ENCODE measurements at places on chromosomes 2 and 18. TPM values are rescaled to one million over a fixed set of nuclear protein-coding genes. Genes with fewer than 3 reads are reported as not detected.

DNA sequence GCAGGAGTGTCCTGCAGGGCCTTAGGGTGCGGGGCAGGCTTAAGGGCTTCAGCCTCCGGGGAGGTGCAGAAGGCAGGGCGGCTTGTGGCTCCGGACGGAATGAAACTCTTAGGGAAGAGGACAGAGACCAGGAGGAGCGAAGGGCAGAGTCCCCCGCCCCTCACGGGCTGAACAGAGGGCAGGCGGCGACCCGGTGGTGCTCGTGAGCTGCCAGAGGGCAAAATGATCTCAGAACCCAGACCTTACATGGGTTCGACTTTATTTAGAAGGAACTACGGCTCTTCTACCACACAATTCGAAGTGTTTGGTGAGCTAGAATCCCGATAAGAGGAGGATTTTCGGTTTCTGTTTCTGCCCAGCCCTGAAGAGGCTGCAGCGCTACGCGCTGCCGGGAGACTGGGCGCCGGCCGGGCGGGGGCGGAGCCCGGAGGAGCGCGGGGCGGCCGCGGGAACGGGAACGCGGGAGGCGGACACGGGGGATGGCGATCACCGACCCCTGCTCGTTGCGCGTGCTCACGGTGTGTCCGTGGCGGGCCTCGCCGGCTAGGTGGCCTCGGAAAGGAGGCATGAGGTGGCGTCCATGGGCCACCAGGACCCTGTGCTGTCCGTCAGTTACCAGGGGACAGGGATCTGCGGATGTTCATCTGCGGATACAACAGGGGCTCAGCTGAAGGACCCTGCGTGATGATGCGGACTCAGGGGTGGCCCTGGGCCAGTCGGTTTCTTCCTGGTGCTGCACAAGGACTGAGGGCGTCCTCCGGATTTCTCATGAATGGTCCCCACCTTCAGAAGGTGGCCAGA lies 4.2 kb upstream of the SP100 start:
- peak overlapping the region; percentile 91 for H3K27ac ChIP-seq
- H3K36me3 ChIP-seq: no peaks in the 10 kb centered on the region
- no peaks in the 10 kb centered on the region for H3K27me3 ChIP-seq
- peaks cover 47% of the 10 kb centered on the region for H3K4me1 ChIP-seq
- H3K4me3 ChIP-seq: peak overlapping the region; percentile 64
- peak; percentile 92 for DNase-seq

DNA sequence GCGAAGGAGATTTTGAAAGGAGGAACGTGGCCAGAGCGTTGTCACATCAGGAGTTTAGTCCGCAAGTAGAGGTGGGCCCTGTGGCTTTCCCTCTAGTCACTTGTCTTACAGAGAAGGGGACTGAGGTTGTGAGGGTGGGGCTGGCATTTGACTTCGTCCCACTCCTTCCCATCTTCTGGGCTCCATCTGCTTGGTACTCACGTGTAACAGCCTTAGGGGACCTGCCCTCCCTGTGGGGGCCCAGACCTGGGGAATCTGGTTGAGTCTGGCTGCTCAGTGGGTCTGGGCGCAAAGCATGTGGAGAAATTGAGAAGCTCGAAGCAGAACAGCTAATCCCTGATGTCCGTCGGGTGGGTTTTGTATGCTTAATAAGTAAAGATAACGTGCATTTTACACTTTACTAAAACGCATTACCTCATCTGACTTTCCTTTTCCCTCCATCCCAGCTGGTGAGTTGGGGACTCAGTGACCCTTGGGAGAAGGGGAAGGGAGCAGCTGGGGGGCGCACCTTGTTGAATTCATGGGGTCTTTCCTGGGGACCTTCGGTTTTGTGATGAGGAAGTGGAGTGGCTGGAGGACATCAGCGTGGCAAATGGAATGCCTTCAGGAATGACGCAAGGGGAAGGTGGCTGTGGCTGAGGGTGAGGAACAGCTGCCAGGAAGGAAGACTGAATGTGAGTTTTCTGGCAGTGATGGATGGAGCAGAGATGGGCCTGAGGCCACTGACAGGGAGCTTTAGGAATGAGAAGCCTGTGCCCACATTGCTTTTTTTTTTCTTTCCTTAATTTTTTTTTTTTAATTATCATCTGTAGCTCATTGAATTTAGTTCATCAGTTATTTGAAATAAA lies 44.8 kb downstream of the ASAP2 start:
- peak; percentile 91 for DNase-seq
- H3K4me1 ChIP-seq: peaks cover 67% of the 10 kb centered on the region
- H3K36me3 ChIP-seq: no peaks in the 10 kb centered on the region
- no peak overlapping the region for H3K4me3 ChIP-seq
- H3K27ac ChIP-seq: peak overlapping the region; percentile 31

GRCh38 chr18:50061876-50062517 lies 132.9 kb downstream of the MYO5B start:
- H3K36me3 ChIP-seq: no peaks in the 10 kb centered on the region
- peaks cover 8% of the 10 kb centered on the region for H3K4me1 ChIP-seq
- no peak for DNase-seq
- no peaks in the 10 kb centered on the region for H3K27me3 ChIP-seq
- no peak overlapping the region for H3K4me3 ChIP-seq

DNA sequence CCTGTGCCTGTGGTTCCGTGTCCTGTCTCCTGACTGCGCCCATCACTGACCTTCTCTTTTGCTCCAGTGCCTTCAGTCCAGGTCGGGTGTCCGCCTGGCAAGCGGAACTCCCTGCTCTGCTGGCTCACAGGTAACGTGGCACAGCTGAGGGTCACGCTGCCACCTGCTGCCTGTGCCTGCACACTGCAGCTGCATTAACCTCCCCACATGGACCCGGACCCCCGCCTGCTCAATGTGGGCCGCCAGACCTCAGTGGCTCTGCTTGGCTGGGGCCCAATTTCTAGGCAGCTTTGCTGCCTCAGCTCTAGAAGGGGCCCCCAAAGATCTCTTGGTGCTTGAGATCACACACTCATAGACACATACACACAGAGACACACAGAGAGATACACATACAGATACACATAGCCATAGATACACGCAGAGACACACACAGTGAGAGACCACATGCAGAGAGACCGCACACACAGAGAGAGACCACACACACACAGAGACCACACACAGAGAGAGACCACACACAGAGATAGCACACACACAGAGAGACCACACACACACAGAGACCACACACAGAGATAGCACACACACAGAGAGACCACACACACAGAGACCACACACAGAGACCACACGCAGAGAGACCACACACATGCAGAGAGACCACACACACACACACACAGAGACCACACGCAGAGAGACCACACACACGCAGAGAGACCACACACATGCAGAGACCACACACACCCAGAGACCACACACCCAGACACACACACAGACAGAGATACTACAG lies 14.9 kb upstream of the CNNM3 start:
- no peaks in the 10 kb centered on the region for H3K27me3 ChIP-seq
- peaks cover 51% of the 10 kb centered on the region for H3K36me3 ChIP-seq
- H3K4me3 ChIP-seq: no peak overlapping the region
- DNase-seq: no peak
- H3K27ac ChIP-seq: no peak overlapping the region

- no peak overlapping the region for H3K4me3 ChIP-seq
- H3K27me3 ChIP-seq: no peaks in the 10 kb centered on the region
- H3K4me1 ChIP-seq: peaks cover 48% of the 10 kb centered on the region
- peak overlapping the region; percentile 24 for H3K27ac ChIP-seq
Measured at GRCh38 chr18:10049747-10050146, 135.9 kb downstream of the VAPA start.

RGPD8 gene
- total RNA-seq: 24.5 TPM

XDH gene
- total RNA-seq: not detected

SPR gene
- total RNA-seq: 57.0 TPM

DCAF17 gene
- 15.6 TPM for total RNA-seq

RGPD4 gene
- not detected for total RNA-seq
